Fibroblast of skin of right quadriceps (primary cell): ENCODE measurements at places on chromosomes 6 and 20.

DNA sequence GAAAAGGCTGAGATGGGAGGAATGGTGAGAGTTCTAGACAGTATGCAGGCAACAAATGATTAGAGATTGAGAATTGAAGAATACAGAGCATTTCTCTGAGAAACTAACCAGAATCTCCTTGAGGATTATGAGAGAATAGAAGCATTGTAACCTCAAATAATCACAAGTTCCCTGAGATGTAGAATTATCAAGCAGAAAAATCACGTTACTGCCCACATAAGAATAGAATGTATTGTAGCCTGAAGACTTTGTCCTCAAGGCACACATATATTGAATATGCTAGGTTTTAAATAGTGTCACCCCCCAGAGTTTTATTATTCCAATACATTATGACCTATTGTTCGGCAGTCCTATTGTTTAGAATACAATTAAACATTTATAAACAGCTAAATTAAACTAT is 57.2 kb downstream of the CNKSR3 start:
- no peak for DNase-seq

DNA sequence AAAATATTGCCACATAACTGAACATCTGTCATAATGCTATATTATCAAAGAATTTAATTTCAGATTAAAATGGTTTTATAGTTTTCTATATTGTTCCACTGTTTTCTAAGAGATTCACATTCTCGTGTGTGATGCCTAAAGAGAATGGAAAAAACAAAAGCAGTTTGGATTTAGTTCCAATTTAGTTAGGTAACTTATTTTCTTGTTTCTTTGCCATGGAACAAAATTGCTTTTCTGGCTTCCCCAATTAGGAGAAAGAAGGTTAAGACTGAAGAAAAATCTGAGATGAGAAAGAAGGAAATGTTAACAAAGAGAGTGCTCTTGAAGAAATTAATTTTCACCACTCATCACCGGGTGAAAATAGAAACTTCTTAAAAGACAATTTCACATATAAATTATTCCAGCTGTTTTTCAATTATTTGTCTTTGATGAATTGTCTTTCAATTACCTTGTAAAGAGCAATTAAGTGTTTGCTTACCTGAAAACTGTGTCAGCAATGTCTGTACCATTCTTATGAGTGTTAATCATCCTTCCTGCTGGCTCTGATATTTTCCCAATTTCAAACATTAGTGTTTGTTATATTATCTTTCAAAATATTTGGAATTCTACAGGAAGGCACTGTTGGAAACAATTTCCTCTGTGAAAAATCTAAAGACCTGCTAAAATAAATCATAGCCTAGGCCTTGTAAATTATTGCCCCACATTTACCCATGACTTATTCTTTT is 19.5 kb downstream of the PHACTR2 start:
- DNase-seq, result no peak

DNA sequence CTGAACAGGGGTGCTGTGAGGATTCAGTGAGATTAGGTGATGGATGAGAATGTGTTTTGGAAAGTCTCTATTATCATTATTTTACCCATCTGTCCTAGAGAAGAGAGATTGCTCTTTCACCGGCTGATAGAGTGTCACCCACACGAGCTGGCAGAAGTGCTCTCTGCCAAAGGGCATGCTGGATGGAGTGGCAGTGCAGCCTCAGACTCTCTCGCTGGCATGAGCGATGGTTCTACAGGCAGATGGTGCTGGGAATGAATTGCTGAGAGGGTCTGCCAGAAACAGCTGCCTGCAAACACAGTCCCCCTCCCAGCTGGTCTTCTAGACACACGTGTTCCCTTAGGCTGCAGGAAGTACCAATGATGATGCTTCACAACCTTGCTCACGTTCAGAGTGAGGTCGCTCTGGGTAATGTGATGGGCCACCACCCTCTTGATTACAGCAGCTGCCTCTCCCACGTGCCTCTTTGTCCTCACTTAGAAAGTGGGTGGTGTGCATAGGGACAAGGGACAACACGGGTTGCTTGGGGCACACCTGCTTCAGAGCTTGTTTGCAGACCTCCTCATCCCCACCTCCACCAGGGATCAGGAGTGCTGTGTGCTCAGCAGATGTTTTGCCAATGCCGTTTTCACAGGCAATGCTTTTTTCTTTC is 84.7 kb downstream of the FOXA2 start:
- no peak for DNase-seq

DNA sequence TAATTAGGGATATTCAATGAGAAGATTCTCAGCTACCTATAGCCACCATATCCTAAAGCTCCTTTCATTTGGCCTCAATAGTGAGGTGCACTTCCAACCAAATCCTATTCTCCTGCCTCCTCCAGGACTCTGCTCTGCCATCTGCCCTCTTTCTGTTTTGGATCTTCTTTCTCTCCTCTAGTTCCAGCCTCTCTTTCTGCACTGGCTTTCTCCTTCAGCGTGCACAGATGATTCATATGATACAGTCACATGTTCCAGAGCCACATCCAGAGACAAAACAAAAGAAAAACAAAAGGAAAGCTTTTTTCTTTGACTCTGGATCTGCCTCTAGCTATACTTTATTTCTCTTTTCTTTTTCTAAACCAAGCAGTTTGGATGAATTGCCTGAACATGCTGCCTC is 531.9 kb upstream of the MAN1A1 start:
- DNase-seq, result peak; percentile 17

DNA sequence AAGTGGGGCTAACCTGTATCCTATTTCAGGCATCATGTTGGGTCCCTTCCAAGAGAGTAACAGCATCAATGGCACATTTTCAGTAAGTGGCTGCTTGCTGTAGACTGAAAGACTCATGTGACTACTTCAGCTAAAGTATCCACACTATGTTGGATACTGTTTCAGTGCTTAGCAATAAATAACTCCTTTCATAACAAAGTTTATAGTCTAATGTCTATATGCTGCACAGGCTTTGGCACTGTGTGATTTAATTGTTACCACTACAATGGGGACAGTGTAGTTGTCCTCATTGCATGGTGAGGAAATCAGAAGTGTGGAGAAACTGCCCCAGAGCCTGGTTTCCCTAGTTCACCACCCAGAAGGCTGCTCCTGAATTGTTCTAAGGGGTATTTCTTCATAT is 318.0 kb upstream of the PTCHD4 start:
- DNase-seq, result peak; percentile 12

DNA sequence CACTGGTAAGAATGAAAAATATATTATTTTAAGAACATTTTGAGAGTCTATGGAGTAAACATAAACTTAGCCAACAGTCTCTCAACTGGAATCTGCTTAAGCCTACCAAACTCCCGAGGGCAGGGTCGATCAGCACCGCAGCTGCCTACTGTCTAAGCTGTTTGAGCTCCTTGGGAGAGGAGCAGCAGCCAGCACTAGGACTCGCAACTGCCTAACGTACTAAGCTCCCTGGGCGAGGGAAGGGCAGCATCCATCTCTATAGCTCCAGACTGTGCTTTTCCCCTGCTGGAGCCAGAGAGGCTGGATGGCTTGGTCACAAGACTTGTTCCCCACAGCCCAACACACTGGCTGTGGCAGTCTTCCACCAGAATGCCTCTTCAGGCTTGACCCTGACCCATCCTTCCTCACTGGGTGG is 96.4 kb downstream of the MOXD1 start:
- no peak for DNase-seq

DNA sequence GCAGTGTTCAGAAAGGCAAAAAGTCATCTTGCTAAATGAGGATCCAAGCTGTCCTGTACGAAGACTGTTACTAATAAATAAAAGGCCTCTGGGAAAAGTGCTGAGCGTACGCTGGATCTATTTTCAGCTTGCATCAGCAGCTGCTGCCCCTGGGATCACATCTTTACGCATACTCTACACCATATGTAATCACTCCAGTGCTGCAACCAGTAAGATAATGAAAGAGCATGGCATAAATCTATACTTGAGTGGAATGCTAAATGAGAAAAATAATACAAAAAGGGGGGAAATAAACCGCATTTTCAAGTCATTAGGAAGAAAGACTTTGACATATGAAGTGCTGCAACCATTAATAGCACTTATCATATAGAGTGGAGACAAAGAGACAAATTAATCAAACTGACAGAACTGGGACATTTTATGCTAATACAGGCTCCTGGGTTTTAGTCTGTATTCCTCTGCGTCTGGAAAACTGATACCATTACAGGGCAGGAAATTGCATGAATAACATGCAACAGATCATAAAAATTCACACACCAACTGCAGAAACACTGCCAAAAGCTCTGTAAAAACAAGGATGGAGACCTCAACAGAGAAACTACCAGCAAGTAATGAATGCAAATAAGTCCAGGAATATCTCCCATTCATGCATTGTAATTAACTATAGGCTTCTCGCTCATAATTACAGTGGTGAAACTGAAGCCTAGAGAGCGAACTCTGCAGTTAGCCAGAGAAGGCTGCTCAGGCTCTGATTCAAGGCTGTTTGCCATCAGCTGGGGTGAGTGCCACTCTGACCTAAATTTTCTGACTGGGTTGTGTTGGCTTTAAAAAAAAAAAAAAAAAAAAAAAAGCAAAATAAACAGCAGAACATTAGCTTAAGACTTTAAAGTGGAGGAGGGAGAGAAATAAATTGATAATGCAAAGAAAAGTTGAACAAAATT is 83.8 kb downstream of the GJA10 start:
- peak; percentile 96 for DNase-seq

- DNase-seq, result no peak
Observed at GRCh38 chr6:41275489-41275888, 11.0 kb downstream of the TREM1 start.

GRCh38 chr6:49898904-49899566 is 32.7 kb upstream of the CRISP1 start:
- no peak for DNase-seq

DNA sequence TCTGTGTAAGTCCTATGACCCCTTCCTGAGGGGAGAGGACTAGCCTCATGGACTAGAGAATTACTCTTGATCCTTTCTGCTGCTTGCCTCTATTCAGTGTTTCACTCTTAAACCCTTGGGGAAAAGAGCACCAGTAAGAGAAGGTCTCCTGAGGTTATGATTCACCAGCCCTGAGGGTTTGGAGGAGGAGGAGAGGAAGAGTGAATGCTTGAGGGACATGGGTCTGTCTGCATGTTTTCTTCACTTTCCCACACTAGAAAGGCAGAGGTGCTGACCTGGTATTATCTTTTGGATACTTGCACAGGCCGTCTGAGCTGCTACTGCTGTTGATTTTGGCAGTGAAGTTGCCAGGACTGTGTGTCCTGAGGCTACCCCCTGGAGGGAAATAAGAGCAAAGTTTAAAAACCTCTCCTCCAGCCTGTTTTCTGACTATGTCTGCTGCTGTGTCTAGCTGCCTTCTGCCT is 78.3 kb downstream of the CD109 start:
- DNase-seq, result peak; percentile 84

DNA sequence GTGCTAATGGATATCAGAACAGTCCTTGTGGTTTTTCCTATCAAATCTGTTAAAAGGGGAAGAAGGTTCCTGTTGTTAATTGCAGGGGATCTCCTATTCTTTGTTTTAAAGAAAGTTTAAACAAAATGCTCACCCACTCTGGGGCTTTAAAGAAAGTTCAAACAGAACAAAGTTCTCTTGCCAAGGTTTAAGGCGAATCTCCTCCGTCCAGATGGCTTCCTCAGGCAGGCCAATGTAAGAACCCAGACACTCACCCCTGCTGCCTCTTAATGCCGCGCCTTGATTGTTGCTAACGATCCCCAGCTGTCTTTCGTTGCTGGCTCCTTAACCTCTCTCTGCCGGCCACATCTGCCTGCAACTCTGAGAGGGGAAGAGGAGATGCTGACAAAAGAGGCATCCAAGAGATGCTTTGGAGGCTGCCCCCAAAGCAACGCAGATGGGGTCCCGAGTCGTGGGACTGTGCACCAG is 235.0 kb upstream of the PRDM1 start:
- peak; percentile 24 for DNase-seq

DNA sequence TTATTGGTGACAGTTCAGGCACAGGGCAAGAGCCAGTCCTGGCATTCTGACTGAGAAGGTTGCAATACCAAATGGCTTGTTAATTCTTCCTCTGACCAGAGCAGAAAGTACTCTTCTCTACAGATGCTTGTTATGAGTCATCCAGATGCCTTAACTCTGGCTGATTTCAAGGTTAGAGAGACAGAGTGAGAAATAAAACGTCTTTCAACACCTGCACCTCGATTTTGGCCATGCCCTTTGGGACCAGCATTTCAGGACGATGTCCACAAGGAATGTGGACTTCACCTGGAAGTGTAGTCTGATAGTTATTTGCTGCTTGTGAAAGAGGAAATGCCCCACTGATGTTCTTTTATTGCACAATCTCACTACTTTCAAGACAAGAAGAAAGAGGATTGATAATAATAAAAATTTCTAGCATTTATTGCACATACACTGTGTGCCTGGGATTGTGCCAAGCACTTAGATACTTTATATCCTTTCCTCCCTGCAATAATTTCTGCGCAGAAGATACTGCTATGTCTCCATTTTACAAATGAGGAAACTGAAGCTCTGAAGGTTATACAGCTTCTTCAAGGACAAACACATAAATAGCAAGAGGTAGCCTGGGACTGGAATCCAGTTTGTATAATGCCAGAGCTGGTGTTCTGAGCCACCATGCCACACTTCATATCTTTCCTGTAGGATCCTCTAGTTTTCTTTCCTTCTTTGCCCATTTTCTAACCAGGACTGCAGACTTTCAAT is 33.5 kb upstream of the MCM3 start:
- DNase-seq, result peak; percentile 27

- no peak for DNase-seq
Observed at GRCh38 chr6:117169064-117169665, 96.2 kb upstream of the VGLL2 start.

DNA sequence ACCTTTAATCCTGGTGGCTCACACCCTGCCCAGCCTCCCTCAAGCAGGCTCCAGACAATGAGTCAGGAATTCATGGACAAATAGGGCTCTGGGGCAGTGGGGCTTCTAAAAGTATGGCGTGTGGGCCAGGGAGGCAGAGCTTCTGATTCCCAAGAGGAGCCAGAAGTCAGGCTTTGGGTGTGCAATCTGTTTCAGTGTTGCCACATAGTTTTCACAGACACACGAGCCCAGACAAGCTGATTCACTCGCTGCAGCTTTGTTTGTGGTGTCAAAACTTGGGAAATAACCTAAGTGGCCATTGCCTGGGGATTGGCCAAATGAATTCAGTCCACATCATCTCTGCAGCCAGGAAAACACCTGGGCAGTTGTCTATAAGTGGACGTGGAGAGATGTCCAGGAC is 9.2 kb downstream of the PEDS1 start:
- peak; percentile 97 for DNase-seq

GRCh38 chr6:10595731-10596664 is 74.8 kb downstream of the GCNT2 start:
- DNase-seq, result no peak

DNA sequence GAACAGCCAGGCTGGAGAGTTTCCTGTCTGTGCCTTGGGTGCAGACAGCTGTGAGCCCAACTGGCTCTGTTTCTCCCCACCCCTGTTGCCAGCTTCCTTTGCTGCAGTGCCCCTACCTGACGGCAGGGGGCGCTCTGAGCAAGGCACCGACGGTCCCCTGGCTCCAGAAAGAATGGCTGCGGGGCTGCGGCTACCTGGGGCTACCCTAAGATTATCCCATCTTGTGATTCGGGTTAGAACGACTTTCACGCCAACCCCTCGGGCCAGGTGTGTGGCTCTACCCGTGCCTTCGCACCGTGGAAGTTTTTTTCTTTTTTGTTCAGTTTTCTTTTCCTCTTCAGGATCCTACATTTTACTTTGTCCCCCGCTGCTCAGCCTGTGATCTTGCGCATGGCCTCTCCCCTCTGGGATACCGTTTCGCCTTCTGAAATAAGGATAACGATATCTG is 33.4 kb upstream of the AAR2 start:
- peak; percentile 40 for DNase-seq

GRCh38 chr20:50020288-50020687 is 37.5 kb downstream of the SNAI1 start:
- DNase-seq, result no peak
